Kidney (tissue), 22 donors: ENCODE measurements at places on chromosomes 2 and 18. TPM values are rescaled to one million over a fixed set of nuclear protein-coding genes. Genes with fewer than 3 reads are reported as not detected.
A peak's percentile ranks its signal among the peaks of the same experiment; 100 is the strongest.

Gene UGT1A8
- polyA plus RNA-seq = 30.0 TPM

- DNase-seq = no peak
Measured at GRCh38 chr2:171317492-171318125, 116.2 kb downstream of the METTL8 start.

- peak; percentile 80 for DNase-seq
Measured at GRCh38 chr2:128347701-128348539, 29.3 kb upstream of the HS6ST1 start.

DNA sequence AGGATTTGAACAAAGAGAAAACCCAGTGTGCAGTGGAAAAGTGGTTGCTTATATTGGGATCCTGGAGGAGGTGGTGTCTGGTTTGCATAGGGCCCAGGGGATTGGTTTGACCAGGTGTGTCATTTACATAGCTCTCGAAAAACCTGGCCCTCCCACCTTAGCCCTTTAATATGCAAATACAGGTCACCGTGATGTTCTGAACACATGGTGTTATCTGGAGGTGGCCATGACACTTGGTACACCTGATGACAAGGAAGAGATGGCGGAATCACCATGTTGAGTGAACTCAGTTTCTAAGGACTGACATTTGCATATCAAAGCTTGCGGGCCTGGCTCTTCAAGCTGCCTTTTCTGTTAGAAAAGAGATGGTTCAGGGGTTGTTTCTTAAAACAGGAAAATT lies 2.3 kb upstream of the NAPG start:
- no peak for DNase-seq

Gene BABAM2
- 68.4 TPM for polyA plus RNA-seq

DNA sequence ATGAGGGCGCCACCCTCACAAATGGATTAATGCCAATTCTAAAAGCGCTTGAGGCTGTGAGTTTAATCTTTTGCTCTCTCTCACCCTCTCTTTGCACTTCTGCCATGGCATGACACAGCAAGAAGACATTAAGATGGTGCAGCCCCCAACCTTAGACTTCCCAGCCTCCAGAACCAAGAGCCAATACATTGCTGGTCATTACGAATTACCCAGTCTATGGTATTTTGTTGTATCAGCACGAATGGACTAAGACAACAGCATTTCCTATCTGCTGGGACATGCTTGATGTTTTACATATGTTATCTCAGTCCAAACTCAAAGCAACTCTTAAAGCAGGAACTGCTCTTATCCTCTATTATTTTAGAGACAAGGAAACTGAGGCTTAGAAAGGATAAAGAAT lies 222.9 kb downstream of the STK39 start:
- DNase-seq = no peak

Gene CYP1B1
- polyA plus RNA-seq = 7.7 TPM

Gene SMC6
- 4.8 TPM for polyA plus RNA-seq

Gene SLC8A1
- polyA plus RNA-seq = 12.9 TPM

Gene ZC3H6
- polyA plus RNA-seq = 1.4 TPM

DNA sequence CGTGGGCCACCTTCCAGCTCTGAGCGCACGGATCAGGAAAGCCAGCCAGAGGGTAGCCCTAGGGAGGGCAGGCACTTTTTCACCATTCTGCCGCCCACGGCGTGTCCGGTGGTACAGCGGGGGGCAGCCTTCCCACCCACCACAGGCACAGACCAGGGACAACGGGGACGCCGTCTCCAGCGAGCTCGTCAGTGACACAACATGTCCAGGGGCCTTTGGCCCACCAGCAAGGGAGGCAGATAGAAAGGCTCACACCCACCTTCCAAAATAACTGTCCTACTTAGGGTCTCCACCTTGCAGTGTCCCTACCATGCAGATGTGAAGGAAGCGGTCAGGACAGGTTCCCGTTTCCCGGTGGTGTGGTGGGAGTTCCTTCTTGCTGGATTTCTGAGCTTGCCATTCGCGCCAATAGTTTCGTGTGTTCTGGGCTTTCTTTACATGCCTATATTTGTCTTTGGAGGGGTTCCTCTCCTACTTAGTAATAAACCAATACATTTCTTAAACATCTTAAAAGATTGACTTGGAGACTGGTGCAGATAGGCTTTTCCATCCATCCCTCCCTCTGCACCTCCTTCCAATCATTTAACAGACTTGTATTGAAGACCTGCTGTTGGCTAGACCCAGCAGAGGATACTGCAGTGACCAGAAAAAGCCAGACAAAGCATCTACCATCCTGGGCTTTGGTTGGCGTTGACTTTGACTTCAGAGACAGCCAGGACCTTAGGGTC lies 872 bp downstream of the ASB1 start:
- no peak for DNase-seq

DNA sequence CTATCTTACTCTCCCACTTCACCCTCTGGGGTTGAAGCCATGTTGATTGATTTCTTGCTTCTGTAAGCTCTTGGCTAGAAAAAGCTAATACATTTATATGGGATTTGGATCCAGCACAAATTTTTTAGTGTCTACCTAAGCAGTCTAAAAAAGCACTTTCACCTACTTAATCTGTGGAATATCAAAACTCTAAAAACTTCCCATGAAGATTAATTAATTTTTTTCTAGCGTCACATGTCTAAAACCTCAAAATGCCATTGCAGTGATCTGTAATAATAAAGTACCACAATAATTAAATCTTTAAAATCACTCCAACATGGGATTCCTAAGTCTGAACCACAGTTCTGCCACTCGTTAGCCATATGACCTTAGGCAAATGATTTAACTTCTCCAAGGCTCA lies 180.1 kb downstream of the EN1 start:
- no peak for DNase-seq

Gene AGAP1
- 8.1 TPM for polyA plus RNA-seq

DNA sequence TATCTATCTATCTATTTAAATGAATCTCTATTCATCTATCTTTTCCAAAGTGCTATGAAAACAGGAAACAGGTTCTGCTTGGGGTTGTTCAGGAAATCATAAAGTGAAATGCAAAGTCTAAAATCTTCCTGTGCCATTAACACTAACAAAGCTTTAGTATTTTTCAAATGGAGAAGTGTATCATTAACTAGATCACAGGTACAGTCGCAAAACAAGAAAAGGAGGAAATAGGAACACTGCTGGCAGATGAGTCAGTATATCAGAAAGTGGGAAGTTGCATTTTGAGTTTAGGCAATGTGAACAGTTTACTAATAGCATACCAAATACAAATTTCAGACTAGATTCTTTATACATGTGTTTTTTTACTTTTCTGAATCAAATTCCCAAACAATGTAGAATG lies 888.5 kb upstream of the FSHR start:
- DNase-seq = no peak

DNA sequence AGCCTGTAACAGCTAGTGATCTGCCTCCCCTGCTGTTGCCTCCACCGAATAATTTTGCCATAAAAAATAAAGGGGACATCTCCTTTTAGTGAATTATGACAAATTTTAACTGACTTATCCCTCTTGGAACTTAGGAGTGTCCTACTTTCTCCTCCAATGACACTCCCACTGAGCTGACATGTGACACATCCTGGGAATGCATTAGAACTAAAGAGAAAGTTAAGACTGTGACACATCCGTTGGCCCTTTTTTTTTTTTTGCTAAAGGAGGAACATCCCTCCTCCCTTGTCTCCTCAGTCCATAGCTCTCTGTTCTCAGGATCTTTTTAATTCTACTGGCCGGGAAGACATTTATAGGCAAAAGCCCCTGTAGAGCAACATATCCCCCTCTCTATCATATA lies 268.2 kb downstream of the NRXN1 start:
- no peak for DNase-seq

DNA sequence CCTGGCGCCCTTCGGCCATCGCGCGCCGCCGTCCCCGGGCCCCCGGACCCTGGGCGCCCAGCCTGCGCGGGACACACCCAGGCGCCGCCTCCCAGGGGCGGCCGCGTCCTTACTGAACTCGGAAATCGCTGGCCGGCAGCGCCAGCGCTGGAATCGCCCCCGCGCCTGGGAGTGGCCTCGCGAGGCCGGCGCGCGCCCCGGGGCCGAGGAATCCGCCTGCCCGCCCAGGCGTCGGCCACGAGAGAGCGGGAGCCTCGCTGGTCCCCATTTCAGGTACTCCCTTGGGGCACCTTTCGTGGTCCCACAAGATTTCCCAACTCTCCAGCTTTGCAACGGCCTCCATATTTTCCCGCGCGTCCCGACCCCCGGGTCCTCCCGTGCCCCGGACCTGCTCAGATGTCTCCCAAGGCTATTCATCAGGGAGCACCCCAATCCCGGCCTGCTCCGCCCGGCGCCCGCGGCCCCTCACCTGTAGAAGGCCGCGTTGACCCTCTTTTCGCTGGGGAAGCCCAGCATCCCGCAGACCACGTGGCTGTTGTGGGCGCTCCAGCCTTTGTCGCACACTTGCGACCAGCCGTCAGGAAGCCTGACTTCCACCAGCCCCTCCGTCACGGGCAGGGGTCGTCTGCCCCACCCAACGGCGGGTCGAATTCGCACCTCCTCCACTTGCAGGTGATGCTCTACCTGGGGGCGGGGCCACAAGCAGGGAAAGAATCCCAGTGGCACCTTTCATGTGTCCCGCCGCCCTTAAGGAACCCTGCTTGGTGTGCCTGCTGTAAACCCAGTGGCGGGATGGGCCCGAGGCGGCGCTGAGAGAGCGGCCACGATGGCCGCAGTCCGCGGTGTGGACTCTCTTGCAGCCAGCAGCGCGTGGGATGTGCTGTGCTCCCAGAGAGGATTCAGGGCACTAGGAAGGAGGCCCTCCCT lies 4.6 kb downstream of the LOXL3 start:
- peak; percentile 66 for DNase-seq

Gene OSBPL6
- 1.4 TPM for polyA plus RNA-seq

DNA sequence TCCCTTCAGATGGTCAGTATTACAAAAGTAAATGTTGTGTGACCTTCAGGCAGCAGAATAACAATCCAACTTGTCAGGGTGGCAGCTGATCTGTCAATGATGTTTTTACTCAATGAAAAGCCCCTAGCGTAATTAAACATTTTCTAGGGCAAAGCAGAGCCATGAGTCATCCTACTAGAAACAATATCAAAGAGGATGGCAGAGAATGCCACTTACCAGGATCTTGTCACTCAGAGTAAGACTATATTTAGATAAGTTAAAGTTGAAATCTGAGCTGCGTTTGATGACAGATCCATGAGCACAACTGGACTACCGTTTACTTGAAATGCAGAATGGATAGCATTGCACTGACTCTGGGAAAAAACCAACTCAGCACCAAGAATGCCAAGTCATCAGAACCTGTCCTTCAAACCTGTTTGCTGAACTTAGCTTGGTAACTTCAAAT lies 612.6 kb upstream of the ACVR2A start:
- DNase-seq = no peak

DNA sequence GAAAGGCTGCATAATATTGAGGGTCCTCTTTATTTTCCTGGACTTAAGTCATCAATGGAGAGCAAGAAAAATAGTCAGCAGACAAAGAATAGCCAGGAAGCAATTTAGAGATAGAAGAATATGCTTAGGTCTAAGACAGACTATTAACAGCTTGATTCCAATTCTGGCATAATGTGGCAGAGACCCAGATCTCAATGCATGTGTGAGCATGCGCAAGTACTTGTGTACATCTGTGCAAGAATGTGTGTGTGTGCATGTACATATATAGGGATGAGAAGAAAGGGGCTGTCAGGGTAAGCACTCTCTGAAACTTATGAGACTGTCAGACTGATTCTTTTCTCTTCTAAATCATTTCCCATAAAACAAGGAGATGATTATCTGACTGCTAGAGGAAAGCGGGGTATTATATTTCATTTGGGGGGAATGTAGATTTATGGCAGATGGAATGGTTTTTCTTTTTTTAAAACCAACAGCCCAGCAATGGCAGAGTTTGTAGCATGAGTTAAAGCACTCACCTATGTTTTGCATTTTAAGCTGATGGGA lies 381.3 kb upstream of the SPRED2 start:
- DNase-seq = peak; percentile 50

DNA sequence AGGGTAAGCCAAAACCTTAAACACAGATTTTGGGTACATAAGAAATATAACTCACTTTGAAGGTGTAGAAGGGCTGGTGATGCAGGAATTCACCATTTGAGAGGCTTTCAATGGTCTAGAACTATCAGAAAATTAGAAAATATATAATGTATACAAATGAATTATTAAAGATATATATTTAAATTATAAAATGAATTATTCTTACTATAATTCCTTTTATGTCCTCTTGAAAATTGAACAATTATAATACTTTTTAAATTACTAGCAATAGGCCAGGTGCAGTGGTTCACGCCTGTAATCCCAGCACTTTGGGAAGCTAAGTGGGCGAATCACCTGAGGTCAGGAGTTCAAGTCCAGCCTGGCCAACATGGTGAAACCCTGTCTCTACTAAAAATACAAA lies 60.7 kb downstream of the VIL1 start:
- no peak for DNase-seq

DNA sequence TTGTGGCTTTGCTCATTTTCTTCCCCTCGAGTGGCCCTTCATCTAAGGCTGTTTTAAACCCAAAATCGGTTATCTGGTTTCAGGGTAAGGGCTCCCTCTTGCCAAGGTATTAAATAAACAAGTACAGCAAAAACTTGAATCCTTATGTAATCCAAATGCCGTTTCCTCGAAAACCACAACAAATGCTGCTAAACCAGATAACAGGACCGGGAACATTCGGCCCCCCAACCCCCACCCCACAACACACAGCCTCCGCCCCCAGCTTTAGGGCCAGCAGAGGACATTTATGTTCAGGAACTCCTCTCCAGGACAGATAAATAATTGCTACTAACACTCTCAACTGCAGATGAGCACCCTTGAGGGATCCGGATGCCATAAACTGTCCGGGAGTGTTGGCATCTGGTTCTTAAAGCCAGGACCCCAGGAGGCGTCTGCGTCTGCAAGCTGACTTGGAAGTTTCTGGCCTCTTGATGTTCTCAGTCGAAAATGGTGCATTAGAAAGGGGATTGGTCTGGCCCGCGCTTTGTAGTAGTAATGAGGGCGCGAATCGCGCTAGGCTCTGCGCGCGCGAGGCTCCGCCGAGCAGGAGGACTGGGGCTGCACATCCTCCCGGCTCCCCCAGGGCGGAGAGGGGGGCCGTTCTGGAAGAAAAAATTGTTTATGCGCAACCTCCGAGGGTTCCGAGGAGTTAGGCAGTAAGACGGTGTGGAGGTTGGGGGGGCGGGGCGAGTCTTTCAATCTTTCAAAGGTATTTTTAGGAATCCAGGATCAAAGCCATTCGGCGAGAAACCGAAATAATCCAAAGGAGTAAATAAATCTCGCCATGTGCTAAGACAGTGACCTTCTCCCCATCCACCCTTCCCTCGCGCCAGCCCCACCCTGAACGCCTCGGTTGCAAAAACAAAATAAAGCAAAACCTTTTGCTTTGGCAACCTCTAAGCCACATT lies 3.9 kb upstream of the ID2 start:
- DNase-seq = peak; percentile 75

GRCh38 chr2:239949537-239949936 lies 75.6 kb downstream of the NDUFA10 start:
- no peak for DNase-seq

DNA sequence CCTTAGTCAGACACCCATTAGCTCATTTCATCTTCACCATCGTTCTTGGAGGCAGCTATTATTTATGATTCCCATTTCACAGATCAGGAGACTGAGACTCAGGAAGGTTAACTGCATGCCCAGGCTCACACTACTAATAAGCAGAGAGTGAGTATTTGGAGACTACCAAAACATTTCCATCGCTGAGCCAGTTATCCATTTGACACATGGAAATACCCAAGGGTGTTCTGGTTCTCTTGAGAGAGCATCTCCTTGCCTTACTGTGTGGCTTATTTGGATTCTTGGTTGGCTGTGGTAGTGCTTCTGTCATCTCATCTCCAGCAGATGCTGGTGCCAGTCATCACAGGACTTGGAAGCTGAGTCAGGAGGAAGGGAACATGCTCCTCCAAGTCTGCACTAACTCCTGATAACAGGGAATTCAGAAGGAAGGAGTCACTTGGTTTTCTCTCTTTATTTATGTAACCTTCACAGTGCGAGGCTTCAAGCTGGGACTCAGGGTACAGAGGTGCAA lies 55.2 kb downstream of the RASGRP3 start:
- DNase-seq = no peak

Gene NYAP2
- polyA plus RNA-seq = not detected

Gene CAPN14
- 0.22 TPM for polyA plus RNA-seq

Gene SP5
- polyA plus RNA-seq = 1.6 TPM
